Anterior cingulate cortex (tissue), 58 donors: ENCODE measurements at places on chromosomes 2 and 18.

GRCh38 chr2:43111788-43112554 lies 114.4 kb downstream of the ZFP36L2 start:
- no peak for DNase-seq

DNA sequence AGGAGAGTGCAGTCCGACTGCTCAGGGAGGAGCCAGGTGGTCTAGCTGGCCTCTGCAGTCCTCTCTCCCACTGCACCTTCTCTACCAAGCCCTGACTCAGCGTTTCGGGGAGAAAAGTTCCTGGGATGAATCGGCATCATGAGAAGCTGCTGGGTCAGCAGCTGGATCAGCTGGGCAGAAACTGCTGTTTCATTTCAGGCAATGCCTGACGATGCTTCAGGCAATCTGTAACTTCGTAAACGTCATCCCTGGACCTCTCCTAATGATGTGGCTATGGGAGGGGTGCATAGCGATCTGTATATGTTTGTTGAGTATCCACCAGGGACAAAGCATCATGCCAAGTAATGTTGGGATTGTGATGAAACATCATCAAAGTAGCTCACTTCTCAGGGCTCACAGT lies 20.7 kb downstream of the LIPG start:
- DNase-seq: no peak

DNA sequence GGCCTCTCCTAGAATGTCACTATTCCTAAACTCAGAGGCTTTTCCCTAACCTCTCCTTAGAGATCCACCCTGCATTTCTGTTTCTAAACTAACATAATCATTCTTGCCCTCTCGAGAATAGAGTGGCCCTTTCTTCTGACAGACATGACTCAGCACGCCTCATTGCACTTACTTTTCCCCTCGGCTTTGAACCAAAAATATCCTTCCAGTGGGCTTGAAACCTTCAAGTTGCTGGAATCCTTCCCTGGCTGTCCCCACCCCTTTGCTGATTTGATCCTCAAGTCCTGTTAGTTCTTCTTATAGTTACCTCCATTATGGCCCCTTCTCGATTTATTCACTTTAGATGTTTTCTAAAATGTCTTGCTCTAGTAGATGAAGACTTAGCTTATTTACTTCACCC lies 158.0 kb downstream of the LTBP1 start:
- DNase-seq: no peak

GRCh38 chr2:232524771-232525170 lies 1.2 kb upstream of the CHRND start:
- DNase-seq: no peak

DNA sequence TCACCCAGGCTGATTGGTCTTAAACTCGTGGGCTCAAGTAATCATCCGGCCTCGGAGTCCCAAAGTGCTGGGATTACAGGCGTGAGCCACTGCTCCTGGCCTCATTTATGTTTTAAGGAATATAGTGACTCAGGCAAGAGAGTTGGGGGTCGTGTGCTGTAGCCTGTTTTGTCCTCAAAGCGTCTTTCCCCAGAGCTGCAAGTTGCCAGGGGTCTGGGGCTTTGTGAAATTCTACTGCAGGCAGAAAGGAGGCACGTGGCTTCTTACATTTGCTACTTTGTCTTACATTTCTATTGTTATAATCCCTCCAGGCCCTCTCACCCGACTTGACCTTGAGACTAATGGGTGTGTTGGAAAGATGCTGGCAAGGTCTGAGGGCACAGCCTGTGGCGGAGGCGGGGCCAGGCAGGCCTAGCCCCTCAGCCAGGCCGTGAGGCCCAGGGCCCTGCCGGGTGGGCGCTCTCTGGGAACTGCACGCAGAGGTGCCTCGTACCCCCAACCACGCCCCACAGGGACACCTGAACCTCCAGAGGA lies 85.8 kb upstream of the NDUFV2 start:
- DNase-seq: no peak

DNA sequence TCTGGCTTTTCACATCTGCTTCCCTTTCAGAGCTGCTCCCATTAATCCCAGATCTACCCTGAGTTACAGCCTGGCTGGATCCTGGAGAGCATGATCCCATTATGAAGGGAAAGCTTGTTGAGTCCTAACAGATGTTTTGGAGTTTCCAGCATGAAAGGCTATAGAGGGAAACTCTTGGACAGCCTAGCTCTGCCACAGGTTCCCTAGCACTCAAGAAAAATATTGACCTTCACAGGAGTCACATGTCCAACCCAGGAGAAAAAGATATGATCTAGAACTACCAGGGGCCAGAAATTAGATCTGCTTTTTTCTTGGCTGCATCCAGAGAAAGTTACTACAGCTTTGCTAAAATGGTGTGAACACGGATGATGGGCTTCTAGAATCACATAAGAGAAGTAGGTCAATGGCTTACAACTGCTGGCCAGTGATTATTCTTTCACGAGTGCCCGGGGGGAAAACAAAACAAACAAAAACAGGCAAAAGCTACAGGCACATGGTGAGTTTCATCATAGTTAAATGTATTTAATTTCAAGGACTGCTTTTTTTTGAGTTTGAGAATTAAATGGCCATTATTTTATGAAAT lies 15.9 kb downstream of the CCDC93 start:
- no peak for DNase-seq

DNA sequence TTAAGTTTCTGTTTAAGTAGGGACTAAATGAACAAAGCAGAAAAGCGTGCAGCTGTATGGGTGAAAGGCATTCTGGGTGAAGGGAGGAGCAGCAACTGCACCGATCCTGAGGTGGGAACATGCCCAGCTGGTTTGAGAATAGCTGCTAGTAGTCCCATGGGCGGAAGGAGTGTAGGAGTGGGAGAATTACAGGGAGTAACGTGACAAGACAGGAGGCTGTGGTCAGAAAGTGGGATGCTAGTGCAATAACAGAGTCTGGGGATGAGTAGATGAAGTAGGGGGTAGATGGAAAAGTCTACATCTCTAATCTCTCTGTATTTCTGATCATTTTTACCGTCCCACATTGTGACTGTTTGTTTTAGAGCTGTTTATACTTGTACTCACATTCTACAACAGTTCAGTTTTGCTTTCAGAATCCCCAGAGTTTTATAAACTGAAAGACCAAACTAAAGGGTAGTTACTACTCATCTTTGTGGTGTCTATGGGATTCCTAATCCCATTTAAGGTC lies 118.9 kb downstream of the LCLAT1 start:
- DNase-seq: no peak

GRCh38 chr2:157831573-157832315 lies 44.4 kb downstream of the ACVR1 start:
- no peak for DNase-seq

GRCh38 chr2:178380763-178381162 lies 70.2 kb downstream of the PRKRA start:
- no peak for DNase-seq

DNA sequence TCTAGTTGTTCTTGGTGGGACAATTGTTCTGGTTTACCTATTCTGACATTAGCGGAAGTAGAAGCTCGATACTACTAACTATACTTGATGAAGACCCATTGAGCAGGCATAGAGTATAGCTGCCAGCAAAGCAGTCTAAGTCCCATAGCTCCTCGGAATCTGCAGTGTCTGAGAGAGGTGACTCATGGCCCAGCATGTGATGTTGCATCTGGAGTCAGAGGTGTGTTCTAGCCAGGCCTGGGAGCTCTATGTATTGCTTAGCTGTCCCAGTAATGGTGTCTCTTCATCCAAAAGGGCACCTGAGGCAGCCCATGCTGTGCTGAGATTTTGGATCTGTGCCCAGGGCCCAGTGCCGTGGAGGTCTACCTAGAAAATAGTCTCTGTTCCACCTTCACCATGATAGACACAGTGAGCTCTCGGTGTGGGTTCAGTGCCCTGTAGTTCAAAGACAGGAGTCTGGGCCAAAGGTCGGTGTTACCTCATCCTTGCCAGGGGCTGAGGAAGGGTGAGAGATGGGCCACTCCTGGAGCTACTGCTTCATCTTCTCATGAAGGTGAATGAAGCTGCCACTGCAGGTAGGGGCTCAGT lies 47.3 kb downstream of the MEX3C start:
- DNase-seq: no peak

DNA sequence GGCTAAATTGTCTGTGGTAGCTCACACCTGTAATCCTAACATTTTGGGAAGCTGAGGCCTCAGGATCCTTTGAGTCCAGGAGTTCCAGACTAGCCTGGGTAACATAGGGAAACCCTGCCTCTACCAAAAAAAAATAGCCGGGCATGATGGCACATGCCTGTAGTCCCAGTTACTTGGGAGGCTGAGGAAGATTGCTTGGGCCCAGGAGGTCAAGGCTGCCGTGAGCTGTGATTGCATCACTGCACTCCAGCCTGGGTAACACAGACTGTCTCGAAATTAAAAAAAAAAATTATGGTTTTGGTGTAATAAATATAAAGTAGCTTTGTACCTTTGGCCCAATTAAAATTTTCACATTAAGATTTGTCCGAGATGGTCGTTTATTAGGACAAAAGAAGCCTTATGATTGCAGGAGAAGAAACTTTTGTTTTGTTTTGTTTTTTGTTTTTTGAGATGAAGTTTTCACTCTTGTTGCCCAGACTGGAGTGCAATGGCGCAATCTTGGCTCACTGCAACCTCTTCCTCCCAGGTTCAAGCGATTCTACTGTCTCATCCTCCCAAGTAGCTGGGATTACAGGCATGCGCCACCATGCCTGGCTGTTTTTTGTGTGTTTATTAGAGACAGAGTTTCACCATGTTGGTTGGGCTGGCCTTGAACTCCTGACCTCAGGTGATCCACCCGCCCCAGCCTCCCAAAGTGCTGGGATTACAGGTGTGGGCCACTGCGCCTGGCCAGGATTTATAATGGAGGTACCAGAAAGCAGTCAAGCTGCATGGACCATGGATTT lies 4.1 kb downstream of the MTA3 start:
- DNase-seq: no peak

DNA sequence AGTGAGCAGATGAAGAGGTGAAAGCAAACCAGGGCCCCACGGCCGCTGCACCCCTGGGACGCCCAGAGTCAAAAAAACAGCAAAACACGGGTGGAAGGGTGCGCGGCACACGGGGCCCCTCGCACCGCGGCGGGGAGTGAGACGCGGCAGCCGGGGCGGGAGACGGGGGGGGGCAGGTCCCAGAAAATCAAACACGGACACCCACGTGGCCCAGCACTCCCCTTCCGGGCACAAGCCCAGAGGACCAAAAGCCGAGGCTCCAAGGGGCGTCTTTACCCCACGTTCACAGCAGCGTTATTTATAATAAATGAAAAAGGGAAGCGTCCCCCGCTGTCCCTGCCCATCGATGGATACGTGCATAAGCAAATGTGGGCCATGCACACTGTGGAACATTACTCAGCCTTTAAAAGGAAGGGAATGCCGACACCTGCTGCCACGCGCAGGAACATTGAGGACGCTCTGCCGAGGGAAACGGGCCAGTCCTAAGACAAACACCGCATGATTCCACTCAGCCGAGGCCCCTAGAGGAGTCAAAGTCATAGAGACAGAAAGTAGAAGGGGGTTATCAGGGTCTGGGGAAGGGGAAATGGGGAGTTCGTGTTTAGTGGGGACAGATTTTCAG lies 677 bp upstream of the COPS9 start:
- DNase-seq: no peak

- DNase-seq: no peak
Observed at GRCh38 chr2:161913865-161914264, 160.2 kb downstream of the DPP4 start.

DNA sequence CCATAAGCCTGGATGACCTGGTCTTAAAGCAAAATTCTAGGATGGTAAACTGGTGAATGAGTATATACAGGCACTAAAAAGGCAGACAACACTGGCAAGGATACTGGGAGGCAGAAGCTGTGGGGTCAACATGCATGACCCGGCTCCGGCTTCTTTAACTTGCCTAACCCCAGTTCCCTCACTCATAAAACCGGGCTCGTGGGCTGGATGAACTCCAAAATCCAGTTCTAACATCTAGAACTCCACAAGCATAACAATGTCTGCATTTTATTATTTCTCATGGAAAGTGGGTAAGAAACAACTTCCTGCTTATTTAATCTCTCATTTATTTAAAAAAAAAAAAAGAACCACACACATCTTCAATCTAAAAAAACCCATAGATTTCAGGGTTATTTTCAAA lies 57.3 kb downstream of the FARSB start:
- DNase-seq: no peak

DNA sequence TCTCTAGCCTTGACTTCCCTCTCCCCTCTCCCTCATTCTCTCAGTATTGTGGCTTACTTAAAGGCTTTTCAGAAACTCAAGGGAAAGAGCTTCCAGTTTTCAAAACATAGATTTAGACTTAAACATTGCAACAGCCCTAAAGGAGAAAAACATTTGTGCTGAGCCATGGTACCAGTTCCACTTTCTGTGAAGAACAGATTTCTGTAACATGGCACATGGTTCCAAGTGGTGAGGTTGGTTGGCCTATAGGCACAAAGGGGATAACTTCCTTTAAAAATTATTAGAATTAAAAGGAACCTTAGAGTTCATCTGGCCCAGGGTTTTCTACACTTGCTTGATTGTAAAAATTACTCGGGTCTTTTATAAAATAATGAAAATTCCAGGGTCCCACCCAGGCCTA lies 138.6 kb upstream of the CDCA7 start:
- no peak for DNase-seq

DNA sequence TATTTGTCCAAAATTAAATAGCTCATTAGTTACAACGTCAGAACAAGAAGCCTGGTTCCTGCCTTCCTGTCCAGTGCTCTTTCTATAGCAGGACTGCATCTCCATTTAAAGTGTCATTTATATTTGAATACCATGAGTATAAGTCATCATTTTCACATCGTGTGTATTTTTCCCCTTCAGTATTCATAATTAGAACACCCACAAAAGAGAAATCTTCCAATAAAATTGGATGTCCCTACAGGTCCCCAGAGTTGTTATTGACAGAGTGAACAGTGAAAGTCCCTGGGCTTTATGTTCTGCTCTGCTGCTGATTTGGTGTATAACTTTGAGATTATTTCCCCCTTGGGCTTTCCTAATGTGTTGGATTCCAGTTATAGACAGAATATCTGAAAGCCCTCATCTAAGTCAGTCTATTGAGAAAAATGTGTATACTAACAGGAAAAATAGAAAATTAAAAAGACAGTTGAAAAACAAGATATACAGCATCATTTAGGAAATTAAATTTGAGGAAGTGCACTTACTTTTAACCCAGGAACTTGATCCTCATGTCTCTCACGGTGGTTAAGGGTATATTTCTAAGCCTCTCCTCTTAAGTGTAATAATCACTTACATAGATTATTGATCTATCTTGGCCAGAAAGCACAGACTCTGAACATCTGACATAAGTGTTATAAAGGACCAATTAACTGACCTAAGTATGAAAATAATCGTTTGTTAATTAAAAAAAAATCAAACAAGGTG lies 15.2 kb upstream of the REV1 start:
- no peak for DNase-seq

DNA sequence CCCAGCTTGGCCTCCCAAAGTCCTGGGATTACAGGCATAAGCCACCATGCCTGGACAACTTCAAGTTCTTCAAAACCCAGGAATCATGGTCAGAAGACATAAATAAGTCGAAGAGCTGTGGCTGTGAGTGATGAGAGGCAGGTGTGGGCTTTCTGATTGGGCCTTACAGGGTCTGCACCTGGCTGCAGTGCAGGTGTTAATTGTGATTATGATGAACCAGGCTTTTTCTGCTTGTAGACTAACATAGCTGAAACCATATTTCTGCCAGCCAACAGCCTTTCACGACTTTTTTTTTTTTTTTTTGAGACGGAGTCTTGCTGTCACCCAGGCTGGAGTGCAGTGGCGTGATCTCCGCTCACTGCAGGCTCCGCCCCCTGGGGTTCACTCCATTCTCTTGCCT lies 14.9 kb upstream of the DTNB start:
- no peak for DNase-seq
